ENCODE measurements at places on chromosomes 1 and 21.
A peak's percentile ranks its signal among the peaks of the same experiment; 100 is the strongest.

DNA sequence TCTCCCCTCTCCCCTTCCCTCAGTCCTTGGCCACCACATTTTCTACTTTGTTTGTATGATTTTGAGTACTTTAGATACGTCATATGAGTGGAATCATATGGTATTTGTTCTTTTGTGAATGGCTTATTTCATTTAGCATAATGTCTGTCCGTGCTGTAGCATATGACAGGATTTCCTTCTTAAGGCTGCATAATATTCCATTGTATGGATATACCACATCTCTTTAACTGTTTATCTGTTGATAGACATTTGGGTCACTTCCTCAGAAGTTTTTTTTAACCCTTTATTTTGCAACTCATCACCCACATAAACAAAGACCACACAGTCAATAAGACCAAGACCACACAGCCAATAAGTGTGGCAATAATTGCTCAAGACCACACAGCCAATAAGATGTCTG, 24.9 kb downstream of the FAM163A start:
- DNase-seq, result no peak

GRCh38 chr1:85544689-85545215, 35.8 kb upstream of the CCN1 start:
- DNase-seq, result no peak

DNA sequence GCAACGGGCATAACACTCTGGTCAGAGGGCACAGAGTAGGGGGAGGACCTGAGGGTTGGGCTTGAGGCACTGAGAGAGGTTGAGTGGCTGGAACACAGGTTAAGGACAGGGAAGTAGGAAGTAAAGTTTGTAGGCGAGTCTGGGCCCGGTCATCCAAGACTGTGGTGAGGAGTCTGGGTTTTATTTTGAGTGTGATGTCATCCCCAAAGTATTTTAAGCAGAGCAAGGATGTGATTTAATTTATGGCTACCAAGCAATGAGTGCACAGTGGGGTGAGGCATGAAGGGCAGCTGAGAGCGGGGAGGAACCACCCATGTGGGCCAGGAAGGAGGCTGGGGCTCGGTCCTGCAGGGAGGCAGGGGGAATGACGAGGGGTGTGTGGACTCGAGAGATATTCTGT, 11.2 kb upstream of the VWA5B1 start:
- no peak for DNase-seq

DNA sequence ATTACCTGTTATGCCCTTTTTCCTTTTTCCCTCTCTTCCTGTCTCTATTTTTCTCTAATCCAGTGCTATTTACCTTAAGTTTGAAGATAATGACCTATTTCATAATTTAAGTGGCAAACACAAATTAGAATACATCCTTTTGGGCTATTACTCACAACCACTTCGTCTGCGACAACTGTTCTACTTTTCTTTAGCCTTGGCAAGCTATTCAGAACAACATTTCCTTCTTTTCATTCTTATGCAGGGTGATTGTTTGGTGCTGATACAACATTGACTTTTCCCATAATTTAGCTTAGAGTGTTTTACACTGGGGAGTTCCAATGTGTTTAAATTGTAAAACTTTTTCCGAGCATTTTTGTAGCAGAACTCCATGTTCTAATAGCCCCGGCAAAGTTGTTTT, 86.6 kb upstream of the S1PR1 start:
- no peak for DNase-seq

DNA sequence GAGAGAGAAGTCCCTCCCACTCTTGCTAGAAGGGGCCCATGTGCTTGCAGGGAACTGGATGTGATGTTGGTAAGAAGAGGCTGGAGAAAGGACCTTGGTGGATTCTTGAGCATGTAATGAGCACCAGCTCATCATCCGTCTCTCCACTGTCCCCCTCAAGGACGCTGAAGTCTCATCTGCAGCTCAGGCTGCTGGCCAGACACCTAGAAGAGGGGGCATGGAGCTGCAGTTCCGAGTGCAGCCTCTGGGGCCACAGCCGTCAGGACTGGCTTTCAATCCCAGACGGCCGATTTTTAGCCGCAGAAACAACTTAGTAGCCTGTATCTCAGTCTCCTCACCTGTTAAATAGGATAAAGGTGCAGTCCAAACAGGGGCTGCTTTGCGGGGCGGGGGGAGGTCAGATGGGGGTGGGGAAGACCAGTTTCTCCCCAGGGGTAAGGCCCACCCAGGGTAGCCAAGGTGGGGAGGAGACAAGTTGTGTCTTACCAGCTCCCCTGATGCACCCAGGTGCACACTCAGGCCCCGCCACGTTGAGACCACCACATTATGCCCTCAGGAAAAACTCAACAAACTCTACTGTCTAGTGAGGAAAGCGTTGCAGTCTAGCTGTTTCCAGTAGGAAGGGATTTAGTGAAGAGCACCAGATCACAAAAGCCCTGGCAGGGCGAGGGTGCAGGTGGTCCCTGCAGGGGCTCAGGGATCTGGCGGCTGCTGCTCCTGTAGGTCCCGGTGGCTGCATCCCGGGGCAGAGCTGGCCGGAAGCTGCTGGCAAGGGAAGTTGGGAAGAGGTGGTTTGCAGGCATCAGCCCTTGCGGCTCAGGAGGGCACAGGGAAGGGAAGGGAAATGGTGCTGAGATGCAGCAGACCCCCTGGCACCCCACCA, 29.5 kb downstream of the LDLRAP1 start:
- peak; percentile 73 for DNase-seq

DNA sequence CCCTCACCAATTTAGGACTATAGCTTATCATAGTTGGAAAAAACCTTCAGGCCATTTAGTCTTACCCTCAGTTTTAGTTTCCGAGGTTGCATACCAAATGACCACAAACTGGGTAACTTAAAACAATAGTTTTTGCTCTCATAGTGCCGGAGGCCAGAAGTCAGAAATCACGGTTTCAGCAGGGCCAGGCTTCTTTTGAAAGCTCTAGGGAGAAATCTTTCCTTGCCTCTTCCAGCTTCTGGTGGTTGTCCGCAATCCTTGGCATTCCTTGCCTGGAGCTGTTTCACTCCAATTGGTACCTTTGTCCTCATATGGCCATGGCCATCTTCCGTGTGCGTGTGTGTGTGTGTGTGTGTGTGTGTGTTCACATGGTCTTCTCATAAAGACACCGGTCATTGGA, 12.4 kb upstream of the PLXNA2 start:
- DNase-seq, result no peak

Measured in suppressor macrophage treated with lipopolysaccharide for 1 hour (primary cell).